ENCODE measurements at places on chromosomes 5 and 9.

- no peak for DNase-seq
These were observed 188.3 kb upstream of the MEF2C start for GRCh38 chr5:89071101-89071940.

GRCh38 chr9:16524078-16524477 is 346.4 kb downstream of the BNC2 start:
- DNase-seq, result no peak

GRCh38 chr9:34502891-34503290 is 19.9 kb downstream of the ENHO start:
- DNase-seq, result no peak

GRCh38 chr5:156991714-156992113 is 28.7 kb upstream of the TIMD4 start:
- DNase-seq, result no peak

GRCh38 chr9:21684231-21684630 is 118.2 kb upstream of the MTAP start:
- no peak for DNase-seq

DNA sequence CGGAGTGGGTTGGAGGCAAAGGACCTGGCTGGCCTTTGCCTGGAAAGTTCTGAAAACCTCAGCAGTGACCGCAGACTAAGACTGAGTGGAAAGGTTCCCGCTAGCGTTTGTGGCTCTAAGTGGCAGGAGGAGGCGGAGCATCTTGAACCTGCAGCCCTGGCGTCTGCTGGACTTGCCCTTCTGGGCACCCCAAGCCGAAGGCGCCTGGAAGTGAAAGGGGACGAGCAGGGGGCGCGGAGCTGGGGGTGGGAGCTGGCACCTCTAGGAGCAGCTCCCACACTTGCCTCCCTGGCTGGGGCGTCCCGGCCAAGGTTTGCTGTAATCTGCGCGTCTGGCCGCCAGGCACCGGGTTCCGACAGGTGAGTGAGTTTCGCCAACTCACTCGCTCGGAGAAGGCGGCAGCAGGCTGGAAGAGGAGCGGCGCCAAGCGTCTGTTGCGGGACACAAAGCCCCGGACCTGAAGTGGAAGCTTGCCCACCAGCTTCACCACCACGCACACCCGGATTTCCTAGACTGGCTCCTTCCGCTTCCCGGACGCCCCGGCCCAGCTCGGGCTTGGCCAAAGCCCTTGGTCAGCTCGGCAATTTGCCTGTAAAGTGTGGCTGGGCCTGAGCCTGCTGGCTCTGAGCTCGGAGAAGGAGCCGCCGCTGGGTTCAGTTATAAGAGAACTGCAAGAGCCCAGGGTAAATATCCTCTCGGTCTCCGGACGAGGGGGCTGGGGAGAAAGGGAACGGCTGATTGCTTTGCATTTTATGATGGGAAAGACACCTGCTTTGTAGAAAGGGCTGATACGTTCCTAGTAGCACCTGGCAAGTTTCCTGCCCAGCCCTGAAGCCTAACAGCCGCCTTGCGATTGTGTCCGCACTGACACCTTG is at the start of gene GNA14:
GNA14 (minus strand) TSS at position 89 of the 875 bp plus-strand sequence. CDS start 529 bp downstream, outside the sequence.
- DNase-seq, result no peak

GRCh38 chr5:98016771-98017170 is 756.7 kb upstream of the RGMB start:
- DNase-seq, result no peak

DNA sequence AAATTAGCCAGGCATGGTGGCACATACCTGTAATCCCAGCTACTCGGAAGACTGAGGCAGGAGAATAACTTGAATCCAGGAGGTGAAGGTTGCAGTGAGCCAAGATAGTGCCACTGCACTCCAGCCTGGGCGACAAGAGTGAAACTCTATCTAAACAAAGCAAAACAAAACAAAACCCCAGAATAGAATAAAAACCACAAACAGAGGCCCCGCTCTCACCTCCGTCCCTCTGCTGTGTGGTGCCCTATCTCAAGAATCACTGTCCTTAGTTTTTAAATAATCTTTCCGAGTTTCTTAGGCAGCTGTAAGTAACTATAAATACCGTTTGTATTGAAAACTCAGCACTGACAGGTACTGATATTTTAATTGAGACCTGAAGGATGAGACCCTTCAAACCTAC is 42.7 kb upstream of the IER5L start:
- DNase-seq, result no peak

DNA sequence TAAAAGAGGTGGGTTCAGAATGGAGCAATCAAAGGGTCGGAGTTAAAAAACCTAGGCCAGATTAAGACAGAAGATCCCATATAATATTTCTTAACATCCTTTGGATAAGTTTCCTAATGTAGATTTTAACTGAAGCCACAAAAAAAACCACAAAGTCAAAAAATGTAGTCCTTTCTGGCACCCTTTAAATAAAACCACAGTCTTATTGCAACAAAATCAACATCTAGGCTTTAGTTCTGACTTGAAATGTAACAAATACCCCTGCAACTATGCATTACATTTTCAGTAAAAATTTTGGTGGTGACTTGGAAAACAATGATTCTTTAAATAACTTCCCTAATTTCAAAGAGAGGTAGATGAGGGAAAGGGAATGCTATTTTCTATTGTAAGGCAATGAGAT is 109.2 kb downstream of the PSAT1 start:
- DNase-seq, result no peak

DNA sequence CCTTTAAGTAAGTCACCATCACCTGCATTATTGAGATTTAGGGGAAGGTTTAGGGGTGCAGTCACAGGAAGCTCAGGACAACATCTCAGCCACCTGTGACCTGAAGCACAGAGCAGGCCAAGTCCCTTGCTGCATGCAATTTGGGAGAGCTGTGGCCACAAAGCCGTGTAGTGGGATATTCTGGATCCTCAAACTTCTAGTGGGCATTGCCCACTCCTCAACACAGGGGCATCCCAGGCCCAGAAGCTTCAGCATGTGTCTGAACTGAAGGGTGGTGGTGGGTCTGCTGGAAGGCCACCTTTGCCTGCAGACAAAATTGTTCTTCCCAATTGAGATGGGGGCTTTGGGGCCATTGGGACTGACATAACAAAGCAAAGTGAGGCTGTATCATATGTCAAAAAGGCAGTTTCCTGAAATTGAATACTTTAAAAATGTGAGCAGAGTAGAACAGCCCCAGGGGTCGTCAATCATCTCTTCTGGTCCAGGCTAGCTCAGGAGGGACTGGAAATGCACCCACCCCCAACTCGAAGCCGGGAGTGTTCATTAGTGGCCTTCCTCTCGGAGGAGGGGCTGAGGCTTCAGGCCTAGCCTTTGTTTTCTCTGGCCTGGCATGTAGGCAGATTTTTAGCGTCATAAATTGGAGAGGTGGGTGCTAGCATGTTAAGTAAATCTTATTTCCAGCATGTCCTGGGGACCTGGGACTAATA is 2.8 kb upstream of the GADD45G start:
- no peak for DNase-seq

- no peak for DNase-seq
These were observed 394.8 kb downstream of the NR2F1-AS1 start for GRCh38 chr5:93186076-93186682.
